Stimulated activated naive CD4-positive, alpha-beta T cell (primary cell): ENCODE measurements at places on chromosomes 7 and 10.

GRCh38 chr7:101856473-101857357 lies 39.3 kb downstream of the CUX1 start:
- peak; percentile 63 for DNase-seq

GRCh38 chr7:90216080-90216674 lies 4.6 kb downstream of the STEAP2 start:
- no peak for DNase-seq

- no peak for DNase-seq
Observed at GRCh38 chr10:102384053-102384452, 11.5 kb upstream of the NFKB2 start.

- DNase-seq, result no peak
Observed at GRCh38 chr10:8969853-8970252, 915.4 kb downstream of the GATA3 start.

GRCh38 chr10:128233422-128233821 lies 107.2 kb upstream of the MKI67 start:
- DNase-seq, result no peak
